ENCODE measurements at places on chromosomes 2 and 18.

DNA sequence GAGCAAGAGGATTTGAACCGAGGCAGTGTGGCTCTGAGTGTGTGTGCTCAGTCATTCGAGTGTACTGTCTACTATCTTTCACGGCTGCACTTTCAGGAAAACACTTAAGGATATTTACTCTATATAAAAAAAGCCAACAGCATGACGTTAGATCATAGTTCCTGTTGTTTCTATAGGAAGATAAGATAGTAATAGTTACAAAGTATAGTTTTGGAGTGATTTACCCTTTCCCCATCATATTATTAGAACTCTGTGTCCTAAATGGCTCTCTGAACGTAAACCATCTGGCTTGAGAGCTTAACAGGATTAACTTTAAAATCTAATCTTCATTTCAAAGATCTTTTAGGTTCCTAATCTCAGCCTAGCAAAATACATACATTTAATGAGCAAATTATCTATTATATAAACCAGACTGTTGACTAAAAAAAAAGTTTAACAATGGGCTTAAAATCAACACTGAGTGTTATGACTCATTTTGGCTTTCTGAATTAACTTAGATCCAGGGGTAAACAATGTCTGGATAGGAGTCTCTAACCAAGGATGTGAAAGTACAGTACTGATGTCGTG is 150.3 kb upstream of the DNMT3A start:
- DNase-seq = no peak

DNA sequence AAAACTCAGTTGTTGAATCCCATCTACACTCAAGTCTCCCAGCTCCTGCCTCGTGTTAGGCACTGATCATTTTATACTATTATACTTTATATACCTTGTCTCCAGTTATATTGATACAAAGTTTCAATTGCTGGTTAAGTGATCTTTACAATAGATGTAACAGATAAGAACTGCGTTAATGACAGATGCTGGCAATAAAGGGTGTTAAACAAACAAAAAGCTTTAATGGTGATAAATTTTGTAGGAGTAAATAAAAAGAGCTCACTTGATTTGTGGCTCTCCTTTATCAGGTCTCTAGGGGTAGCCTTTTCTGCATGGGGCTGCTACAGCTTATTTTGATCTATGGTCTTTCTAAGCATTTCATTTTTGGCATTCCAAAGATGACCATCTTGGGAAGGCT is 106.9 kb upstream of the GAREM1 start:
- DNase-seq = no peak

DNA sequence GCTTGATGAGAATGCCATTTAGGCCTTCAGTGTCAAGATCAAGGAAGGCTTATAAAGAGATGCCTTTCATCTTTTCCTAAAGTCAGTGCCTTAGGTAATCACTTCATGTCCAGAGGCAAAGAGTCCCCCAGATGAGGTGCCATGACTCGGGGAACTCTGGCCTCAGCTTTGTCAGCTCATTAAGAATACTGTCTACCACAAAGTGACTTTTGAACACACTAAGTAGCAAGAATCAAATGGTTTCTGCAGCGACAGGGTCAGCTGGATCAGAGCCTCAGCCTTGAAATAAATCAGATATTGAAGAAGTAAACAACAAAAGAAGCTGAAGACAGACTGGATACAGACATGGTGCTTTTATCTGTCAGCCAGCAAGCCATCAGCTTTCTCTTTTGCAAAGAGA is 120.1 kb upstream of the SLC39A10 start:
- no peak for DNase-seq

DNA sequence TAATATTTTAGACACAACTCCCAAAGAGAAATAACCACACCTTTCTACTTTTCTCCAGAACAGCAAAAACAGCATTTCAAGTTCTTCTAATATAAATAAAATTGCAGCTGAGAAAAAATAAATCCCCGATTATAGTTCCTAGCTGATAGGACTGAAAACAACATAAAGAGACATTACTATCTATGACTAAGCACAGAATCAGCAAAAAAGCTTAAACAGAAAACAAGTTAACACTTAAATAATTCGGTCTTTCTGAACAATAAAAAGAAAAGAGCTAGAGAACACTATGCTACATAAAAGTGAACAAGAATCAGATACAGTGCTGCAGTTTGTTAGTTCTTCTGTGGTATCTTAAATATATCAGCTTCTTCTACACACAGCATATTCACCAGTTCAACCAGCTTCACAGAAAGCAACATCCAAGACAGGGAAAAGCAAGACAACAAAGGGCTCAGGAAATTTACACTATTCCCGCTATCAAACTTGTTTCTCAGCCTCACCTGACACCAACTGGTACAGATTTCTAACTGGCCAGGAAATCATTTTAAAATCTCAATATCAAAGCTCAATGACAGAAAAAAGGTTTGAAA is 28.6 kb downstream of the FEZ2 start:
- no peak for DNase-seq

DNA sequence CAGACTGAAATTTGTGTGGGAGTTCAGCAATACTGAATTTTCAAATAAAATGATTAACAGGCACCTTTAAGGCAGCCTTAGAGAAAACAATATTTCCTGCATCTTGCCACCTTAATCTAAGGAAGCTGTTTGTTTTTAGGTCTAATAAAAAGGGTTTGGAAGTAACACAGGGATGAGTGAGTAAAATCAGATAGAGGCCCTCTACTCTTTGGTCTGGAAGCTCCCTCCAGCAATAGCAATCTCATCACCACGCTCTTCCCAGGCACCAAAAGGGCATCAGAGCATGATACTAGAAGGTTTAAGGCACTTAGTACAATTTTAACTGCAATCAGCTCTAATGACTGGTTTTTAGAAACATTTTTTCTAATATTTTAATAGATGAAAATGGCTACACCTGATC is 155.6 kb downstream of the VWC2L start:
- no peak for DNase-seq

- DNase-seq = peak; percentile 58
Measured at GRCh38 chr2:85601771-85602475, 575 bp downstream of the TMEM150A start.

- no peak for DNase-seq
Measured at GRCh38 chr18:47484068-47484467, 232.6 kb upstream of the SKOR2 start.

DNA sequence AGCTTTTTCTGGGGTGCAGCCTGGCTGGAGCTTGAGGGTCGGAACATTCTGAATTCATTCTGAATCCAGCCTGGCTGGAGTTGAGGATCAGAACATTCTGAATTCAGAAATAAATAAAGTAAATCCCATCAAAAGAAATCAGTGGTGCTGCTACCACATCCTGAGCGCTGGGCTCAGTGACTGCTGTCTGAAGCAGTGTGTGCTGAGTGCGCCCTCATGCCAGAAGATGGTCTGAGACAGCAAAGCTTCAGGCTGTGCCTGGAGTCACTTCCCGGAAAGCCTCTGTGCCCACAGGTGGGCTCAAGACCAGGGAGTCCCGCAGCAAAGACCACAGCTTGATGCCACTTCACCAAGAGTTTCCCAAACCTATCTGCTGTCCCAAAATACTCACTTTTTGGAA is 187.9 kb downstream of the VAPA start:
- no peak for DNase-seq

DNA sequence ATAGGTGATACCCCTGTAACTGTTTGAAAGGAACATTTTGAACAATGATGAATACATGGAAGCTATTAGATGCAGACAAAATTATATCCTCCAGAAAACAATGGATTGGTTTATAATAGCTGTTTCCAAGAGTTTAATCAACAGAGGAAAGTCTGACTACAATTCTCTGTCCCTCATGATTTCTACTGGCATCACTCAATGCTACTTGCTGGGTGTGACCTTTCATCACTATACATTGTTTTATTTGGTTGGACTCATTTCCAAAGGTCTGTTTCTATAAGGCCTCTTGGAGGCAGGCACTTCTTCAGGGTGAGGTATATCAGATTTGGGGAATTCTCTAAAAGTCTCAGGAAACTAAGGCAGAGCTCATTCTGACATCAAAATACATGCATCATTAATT is 636.1 kb upstream of the SLC8A1 start:
- DNase-seq = no peak

DNA sequence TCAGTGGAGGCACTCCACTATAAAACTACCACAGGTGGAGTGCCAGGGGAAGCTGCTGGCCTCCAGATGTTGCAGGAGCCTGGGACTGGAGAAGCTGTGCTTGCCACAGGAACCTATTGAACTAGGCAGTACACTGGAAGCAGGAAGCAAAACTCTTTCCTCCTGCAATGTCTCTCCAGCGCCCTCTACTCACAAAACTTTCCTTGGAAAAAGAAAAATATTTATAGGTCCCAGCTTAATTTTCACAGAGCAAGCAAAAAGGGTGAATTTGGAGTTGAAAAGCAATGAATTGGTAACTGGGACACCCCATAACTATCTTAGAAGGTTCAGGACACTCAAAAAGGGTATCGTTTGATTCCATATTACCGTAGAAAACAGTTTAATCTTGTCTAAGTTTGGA is 33.2 kb upstream of the REEP1 start:
- no peak for DNase-seq

GRCh38 chr2:240502059-240502429 is 55.7 kb downstream of the ANKMY1 start:
- no peak for DNase-seq

DNA sequence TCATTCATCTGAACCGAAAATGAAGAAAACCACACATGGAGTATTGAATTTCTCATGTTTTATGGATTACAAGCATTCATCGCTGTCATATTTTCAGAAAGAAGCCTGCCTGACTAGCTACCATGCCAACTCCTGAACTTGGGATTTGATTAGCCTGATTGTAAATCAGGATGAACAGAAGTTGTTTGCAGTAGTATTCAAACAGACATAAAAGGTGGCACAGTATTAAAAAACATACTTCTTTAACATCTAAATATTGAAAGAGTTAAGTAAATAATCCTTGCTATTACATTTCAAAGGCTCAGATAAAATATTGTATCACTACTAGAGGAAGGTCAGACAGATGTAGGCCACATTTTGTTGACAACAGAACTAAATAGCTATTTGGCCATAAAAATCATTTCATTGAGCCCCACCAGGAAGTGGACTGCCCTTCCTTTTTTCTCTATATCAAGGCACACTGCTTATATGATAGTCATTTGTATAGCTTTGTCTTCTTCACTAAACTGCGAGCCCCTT is 21.6 kb downstream of the SLC38A11 start:
- no peak for DNase-seq

DNA sequence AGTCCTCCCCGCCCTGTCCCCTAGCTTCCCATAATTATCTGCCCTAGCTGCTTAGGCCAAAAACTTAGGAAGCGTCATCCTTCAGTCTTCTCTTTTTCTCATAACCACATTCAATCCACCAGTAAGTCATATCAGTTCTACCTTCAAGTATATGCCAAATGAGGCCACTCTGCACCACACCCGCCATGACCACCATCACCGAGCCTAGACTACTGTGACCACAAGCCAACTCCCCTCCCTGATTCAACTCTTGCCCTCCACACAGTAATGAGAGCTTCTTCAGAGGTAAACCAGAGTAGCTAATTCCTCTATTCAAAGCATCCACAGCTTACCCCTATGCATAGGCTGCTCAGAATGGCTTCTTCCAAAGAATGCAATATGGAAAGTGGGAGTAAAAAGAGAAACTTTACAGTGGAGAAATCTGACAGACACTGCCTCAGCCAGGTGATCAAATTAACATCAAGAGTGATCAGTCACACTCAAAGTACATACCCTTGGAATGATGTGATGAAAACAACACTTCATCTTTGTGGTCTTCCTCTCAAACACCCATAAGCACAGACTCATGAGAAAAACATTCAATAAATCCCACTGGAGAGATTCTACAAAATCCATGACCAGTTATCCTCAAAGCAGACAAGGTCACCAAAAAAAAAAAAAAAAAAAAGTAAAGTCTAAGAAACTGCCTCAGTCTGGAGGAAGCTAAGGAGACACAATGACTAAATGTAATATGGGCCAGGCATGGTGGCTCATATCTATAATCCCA is 17.7 kb downstream of the MBOAT2 start:
- DNase-seq = no peak

- no peak for DNase-seq
Measured at GRCh38 chr2:134440336-134440909, 186.6 kb downstream of the MGAT5 start.

DNA sequence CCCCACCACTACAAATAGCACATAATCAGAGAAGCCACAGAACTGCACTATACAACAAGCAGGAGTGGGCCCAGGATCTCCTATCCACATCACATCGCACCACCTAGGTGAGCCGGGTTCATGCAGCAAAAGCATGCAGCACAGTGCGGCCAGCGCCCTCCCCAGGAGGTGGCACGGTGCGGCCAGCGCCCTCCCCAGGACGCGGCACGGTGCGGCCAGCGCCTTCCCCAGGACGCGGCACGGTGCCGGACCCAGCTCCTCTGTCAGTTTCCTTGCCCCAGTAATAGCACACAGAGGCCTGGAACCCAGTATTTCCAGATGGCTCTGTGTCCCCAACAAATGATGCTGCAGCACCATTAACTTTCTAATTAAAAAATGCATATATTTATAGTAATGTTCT is 114.1 kb downstream of the EIPR1 start:
- no peak for DNase-seq

DNA sequence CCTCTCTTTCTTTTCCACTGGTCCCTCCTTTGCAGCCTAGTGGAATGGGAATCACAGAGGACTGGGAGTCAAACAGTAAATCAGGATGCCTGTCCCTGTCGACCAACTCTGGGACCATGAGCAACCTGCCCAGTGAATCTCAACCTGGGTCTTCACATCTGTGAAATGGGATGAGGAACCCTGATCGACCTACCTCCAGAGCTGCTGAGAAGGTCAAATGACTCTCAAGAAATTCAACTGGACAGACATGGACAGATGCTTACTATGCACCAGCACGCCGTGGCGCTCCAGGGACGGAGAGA is 73.3 kb upstream of the TAF1B start:
- no peak for DNase-seq

- no peak for DNase-seq
Measured at GRCh38 chr2:74863802-74864248, 29.9 kb downstream of the HK2 start.

DNA sequence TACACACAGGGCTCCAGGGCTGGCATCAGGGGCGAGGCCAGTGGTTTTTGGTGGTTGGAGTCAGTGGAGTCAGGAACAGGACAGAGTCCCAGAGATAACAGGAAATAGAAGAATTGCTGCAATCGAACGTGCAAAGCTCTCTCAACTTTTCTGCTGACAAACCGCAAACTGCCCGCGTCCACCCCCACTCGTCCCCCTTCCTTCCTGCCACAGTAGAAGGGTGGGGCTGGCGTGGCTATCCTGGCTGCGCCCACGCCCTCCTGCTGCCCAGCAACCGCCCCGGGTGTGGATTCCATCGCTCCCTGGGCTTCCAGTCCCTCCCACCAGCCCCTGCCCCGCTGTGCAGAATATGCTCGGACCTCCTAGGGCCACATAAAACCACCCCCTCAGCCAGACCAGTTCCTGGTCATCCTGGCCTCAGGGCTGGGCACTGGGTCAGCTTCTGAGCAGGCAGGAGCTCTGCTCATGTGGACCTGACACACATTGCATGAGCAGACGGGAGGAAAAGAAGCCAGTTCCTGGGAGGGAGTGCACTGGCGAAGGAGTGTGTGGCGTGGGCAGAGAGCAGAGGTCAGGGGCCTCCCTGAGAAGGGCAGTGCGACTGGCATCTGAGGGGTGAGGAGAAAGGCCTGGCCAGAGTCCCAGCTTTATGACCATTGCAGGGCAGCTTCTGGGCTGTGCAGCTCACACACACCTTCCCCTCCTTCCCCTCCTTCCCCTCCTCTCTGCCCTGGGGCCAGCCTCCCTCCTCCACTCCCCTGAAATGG is 85.4 kb upstream of the ATG16L1 start:
- no peak for DNase-seq

GRCh38 chr2:6909431-6910385 is 7.5 kb upstream of the RNF144A start:
- no peak for DNase-seq

Data from WTC11 (cell line).